Stimulated activated CD4-positive, alpha-beta T cell treated with anti-CD3 and anti-CD28 coated beads, Interleukin-4, amount 100 ng/mL, for 4 hours (primary cell): ENCODE measurements at places on chromosomes 13 and 19.

GRCh38 chr19:55681131-55682092 lies 6.4 kb downstream of the EPN1 start:
- no peak for DNase-seq

- DNase-seq = peak; percentile 95
These were observed at the start of gene UBL3 for GRCh38 chr13:29850213-29850898. UBL3 (minus strand) TSS chr13:29850617; CDS start chr13:29849538, 1,079 bp downstream.

DNA sequence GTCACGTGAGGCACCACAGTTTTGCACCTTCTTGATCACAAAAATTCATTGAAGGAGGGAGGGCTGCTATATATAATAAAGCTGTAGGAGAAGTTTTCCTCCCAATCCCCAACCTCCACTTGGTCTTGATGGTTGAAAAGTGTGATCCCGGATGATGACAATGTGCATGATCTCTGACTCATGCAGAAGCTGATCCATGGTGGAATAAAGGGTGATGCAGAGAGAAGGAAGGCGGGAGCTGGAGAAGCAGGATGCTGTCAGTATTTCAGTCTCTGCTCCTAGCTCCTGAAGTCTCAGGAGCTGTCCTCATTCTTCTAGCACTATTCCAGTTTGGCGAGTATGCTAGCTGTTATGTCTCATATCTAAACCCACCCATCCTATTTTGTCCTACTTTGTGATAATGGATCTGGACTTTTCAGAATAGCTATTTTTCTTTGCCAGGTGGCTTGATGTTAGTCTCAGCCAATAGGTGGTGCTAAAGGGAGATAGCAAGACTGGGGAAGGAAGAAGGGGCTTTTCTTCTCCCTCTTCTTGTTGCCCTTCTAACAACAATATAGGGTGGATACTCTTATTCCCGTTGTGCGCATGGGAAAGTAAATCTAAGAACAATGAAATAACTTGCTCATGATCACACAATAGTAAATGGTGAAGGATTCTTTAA lies 65.6 kb upstream of the HTR2A start:
- DNase-seq = no peak

GRCh38 chr19:53552001-53552721 lies 14.2 kb downstream of the ZNF331 start:
- DNase-seq = no peak

- DNase-seq = no peak
These were observed 1.1 kb downstream of the ARHGAP35 start for GRCh38 chr19:46861691-46862502.

DNA sequence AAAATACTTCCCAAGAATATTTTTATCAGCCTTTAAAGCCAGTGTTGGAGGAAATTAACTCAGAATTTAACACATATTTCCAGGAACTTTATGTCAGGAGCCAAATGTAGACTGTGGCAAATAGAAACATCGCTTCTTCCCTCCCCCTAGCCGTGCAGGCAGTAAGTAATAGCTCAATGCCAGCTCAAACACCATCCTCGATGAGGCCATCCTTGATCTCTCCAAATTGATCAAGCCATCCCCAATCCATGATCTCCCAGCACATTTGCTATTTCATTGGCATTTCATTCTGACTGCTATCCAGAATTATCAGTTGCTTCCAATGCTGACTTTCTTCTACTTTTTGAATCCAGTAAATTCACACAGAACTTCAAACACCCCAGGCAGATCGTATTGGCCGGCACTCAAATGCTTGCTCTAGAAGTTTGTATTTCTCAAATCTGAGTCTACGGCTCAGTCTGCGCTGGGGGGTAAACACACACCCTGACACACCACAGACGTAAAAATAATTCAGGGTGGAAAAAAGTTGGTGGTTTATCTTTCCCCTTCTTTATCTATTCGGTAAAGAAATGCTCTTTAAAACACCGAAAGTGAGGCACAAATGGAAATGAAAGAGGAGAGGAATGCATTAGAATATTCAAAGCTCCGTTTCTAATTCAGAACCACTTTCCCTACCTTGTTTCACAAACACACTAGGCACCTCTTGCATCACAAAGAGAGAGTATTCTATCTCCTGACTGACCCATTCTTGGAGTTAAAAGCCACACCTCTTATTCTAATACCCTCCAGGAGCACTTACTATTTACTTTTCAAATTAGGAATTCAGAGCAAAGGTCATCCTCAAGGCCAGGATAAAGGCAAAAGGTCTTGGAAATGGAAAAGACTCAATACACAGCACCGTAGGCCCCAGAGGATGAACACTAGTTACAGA lies 991 bp downstream of the OBI1 start:
- DNase-seq = no peak

- DNase-seq = no peak
These were observed 759.7 kb downstream of the OLFM4 start for GRCh38 chr13:53788286-53788685.

DNA sequence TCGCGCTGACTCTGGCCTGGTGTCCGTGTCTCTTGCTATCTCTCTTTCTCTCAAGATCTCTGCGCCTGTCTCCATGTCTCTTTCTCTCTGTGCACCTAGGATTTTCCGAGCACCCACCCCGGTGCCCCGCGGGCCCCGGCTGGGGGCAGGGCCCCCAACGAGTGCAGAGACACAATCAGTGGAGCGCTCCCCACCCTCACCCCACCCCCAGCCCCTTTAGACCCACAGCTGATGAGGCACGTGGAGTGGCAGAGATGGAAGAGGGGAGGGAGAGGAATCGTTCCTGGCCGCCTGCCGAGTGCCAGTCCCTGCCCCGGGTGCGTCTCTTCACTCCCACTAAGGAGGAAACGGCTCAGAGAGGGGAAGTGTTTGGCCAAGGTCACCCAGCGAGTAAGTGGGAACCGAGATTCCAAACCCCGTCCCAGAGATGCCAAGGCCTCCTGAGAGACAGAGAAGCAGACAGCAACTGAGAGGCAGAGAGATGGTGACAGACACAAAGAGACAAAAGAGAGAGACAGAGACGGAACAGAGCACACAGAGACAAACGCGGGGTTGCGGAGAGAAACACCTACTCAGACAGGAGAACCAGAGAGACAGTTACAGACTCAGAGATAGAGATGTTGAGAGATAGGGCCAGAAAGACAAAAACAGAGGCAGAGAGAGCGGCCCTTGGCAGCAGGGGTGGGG lies 626 bp upstream of the BCL3 start:
- DNase-seq = no peak

- DNase-seq = no peak
These were observed 131.3 kb downstream of the SUCLA2 start for GRCh38 chr13:47869776-47870175.

DNA sequence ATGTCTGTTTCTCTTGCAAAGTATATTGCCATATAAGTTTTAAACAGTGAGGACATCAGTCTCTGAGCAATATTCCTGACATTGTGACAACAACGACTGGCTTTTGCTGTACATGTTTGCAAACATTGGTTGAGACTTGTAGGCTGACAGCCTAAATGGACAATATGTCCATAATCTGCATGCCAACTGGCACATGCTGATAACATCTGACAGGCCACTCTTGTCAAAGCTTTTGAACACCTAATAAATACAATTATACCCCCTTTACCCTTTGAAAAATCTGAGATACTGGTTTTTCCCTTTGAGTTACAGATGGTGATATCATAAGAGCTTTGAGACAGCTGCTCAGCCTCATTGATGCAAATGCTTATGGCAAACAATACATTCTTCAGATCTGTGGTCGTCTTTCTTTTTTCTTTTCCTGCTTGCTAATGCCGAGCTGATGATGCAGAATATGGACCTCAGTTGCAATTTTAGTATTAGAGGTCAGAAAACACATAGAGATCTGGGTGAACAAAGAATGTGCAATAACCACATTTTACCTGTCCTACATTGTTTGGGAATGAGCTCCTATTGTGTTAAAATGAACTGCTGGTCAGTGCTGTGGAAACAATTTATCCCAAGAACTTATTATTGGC lies 114.9 kb downstream of the RFC3 start:
- no peak for DNase-seq

DNA sequence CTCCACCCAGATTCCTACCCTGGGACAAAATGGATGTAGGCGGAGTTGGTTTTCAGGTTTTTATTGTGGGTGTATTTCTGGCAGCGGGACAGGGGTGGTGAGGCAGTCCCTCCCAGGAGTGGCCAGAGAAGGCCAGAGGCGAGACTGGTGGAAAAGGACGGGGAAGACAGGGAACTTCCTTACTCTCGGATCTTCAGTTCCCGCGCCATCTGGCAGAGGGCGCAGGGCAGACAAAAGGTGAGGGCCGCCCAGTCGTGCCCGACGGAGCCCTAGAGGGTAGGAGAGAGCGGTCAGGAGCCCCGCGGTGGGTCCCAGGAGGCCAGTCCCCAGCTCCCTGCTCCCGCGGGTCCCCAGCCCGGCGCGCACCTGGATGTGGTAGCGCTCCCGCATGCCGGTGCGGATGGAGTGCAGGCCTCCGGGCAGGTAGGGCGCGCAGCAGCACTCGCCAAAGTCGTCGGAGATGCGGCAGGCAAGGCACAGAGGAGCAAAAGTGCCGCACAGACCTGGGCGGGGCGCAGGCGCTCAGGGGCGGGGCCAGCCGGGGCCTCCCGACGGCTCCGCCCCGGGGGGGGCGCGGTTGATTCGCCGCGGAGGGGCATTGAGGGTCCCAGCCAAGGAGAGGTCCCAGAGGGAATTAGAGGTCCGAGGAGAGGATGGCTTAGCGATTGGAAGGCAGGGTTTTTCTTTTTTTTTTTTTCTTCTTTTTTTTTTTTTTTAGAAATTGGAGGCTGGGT lies 3.0 kb downstream of the CNFN start:
- peak; percentile 68 for DNase-seq

DNA sequence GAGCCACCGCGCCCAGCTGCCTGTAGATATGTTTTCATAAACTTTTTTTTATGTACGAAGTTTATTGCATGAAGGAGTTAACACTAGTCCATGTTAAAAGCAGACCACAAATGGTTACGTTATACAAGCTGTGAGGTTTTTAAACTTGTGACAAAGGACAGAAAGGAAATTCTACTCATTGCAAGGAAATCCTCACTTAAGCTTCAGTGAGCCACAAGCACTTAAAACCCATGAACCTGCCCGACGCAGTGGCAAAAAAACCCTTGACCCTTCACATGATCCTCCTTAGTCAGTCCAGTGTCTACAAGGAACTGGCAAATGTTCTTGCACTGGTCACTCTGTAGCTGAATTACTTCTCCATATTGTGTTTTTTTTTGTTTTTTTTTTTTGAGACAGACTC lies 4.2 kb downstream of the MPND start:
- no peak for DNase-seq

DNA sequence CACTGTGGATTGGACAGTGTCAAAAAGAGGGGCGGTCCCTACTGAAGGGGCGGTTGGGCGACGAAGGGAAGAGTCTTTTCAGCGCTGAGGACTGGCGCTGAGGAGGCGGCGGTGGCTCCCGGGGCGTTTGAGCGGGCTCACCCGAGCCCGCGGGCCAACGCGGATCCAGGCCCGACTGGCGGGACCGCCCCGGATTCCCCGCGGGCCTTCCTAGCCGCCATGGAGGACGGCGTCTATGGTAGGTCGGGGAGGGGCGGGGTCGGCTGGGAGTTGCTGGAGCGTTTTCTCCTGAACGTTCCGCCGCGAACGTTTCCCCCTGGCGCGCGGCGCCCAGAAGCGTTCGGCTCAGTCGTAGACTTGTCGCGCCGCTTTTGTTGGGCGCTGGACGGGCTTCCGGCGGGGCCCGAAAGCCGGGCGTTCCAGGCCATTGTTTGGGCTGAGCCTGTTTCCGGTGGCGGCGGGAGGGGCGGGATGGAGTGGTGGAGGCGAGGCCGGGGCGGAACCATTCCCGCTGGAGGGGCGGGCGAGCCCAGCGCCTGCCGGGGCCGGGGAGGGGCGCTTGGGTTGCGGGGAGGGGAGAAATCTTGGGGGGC lies at the start of gene CYTH2:
Gene CYTH2 (plus strand): TSS at position 81 of the 593 bp plus-strand sequence. CDS start 139 bp downstream, at position 220.
- peak; percentile 64 for DNase-seq

DNA sequence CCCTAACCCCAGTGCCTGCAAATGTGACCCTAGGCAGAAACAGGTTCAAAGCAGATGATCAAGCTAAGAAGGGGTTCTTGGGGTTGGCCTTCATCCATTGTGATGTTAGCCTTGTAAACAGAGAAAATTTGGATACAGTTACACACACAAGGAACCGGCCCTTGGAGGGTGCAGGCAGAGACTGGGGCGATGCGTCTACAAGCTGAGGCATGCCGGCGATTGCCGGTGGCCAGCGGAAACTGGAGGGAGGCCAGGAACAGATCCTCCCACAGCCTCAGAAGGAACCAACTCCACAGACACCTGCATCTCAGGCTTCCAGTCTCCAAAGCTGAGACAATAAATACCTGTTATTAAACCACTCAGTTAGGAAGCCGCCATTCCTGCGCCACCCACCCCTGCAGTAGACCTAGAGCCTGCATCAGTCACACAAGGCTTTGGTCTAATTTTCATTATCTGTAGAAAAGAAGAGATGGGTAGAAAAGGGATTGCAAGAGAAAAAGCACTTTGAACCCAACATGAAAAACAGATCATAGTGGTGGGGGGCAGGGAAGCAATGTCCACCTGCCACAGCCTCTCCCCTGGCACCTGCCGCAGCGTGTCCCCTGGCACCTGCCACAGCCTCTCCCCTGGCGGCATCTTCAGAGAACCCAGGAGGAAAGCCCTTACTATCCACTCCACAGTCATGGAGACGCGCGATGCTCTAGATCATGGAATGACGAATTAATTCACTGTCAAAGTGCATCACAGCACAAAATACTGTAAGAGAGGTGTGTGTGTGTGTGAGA lies 119.7 kb upstream of the SOX1 start:
- no peak for DNase-seq

GRCh38 chr13:104953588-104953987 lies 1581.9 kb downstream of the EFNB2 start:
- no peak for DNase-seq
